ENCODE measurements at places on chromosomes 5 and 9.

- DNase-seq, result no peak
Measured at GRCh38 chr5:143932584-143932983, 120.6 kb downstream of the HMHB1 start.

GRCh38 chr5:35821513-35821912, 35.2 kb upstream of the IL7R start:
- DNase-seq, result no peak

DNA sequence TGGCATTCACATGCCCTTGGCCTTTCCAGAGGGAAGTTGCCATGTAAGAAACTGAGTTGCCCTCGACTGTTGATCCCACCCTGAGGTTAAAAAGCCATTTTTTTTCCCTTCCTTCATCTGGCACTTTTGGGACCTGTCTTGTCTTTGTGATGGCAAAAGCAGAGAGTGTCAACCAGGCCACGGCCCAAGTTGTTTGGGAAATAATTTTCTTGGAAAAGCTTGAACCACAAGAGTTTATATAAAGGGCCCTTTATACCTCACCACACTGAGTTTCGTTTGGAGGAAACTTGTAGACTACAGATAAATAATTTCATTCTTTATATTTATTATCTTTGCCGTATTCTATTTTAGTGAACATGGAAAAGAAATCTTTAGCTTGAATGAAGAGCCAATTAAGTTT, 34.3 kb downstream of the ACTBL2 start:
- no peak for DNase-seq

- DNase-seq, result no peak
Measured at GRCh38 chr9:35923598-35923926, 14.3 kb downstream of the SPAAR start.

DNA sequence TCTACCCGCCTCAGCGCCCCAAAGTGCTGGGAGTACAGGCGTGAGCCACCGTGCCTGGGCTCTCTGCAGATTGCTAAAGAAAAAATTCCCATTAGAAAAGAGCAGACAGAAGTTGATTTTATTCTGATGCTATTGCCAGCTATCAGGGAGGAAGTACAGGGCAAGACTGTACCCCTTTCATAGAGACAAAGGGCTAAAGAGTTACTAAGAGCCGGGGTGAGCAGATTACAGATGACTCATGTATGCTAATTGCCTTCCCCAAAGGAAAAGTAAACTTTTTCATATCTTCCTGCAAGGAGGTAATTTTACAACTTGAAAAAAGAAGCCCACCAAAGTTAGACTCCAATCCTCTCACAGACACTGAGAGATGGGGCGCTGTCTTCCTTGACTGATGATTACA, 42.3 kb upstream of the MCTP1 start:
- DNase-seq, result no peak

DNA sequence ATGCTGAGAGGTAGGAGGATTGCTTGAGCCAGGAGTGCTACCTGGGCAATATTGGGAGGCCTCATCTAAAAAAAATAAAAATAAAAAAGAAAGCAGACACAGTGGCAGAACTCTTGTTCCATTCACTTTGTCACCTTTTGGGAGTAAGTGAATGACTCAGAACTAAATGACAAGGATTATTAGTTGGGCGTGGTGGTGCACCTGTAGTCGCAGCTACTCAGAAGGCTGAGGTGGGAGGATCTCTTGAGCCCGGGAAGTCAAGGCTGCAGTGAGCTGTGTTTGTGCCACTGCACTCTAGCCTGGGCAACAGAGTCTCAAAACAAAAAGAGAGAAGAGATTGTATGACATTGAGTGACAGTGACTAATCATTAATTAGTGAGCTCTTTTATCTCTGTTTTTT, 34.1 kb downstream of the MCCC2 start:
- no peak for DNase-seq

GRCh38 chr5:4862500-4862899, 277.6 kb upstream of the ADAMTS16 start:
- DNase-seq, result no peak

DNA sequence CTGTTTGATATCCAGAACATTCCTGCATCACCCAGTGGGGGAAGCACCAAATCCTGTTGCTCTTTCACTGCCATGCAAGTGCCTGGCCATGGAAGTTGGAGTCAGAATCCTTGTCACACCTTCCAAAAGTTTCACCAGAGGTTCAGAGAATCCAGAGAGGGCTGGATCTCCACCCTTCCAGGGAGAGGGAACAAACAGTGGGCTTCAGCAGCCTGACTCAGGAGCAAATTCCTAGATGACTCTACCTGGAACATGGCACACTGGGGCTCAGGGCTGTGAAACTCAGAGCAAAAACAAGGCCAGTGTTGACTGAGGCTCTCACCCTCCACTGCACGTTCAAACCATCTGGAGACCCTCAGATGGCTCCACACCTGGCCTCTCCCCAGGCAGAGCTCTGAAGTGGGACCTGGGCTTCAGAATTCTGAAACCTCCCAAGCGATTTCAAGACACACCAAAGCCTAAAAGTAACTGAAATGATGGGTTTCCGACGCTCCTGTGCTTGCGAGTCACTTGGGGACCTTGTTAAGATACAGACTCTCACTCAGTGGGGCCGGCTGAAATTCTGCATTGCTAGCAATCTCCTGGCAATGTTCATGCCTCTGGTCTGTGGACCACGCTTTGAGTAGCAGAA, 205.9 kb downstream of the AUH start:
- no peak for DNase-seq

DNA sequence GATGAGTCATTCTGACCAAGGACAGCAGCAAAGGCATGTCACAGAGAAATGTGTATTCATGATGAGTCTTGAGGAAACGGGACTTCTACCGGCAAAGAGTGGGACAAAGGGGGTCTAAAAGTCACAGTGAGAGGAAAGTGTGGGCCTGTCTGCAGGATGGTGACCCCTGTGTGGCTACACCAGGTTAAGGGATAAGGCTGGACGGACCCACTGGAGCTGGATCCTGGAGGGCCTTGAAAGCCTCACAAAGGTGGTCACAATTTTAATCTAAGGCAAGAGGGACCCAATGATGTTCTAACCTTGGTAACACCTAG, 176.5 kb downstream of the CDK5RAP2 start:
- no peak for DNase-seq

DNA sequence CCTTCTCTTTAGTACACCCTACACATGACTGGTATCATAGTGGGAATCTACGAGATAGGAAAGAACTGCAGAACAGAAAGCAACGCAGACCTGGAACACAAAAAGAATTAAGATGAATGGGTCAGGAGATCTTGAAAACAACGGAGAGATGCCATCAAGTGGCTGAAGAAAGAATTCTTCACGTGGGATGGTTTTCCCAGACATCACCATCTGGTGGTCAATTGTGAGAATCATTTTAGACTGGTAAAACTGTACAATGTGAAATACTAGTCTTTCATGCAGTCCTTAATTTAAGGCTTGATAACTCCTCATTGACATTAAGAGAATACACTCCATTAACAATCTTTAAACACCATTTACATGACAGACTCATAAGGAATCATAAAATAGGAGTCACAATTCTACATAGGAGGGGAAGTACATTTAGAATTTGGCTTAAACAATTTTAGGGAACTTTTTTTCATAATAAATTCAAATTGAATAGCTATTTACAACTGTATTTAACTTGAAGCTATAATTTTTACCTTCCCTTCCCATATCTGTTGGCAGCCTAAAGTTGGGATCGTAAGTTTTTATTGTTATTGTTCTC, 128.4 kb upstream of the TRPM3 start:
- no peak for DNase-seq

DNA sequence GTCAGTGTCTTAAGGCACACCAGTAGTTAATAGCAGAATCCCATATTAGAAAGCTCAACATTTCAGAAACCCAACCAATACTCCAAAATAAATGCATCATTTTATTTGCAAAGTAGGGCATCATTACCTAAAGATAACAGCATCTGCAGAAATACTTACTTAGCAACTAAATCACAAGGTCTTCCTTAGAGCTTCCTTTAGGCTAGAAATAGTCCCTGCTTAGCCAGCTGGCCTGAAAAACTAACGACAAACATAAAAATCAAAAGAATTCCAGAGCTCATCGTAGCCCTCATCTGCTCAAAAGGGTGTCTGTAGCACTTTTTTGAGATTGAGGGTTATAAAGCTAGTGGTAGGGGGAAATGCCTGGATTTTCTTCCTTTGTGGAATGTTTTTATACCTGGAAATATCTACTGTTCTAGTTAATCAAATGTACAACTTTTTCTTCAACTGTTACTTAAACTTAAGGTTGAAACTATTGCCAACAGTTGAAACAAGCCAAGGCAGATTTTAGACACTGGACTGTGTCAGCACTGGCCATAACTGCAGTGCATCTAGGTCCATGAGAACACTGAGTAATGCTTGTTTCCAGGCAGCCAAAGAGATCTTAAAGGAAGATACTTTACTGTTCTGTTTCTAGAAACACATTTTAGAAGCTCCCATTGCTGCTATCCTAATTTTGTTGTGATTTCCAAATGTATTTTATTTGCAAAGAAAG, 129.4 kb upstream of the RASA1 start:
- no peak for DNase-seq
